ENCODE measurements at places on chromosomes 6 and 20.

GRCh38 chr20:2751347-2751877, 49.0 kb downstream of the CPXM1 start:
- no peak for DNase-seq

DNA sequence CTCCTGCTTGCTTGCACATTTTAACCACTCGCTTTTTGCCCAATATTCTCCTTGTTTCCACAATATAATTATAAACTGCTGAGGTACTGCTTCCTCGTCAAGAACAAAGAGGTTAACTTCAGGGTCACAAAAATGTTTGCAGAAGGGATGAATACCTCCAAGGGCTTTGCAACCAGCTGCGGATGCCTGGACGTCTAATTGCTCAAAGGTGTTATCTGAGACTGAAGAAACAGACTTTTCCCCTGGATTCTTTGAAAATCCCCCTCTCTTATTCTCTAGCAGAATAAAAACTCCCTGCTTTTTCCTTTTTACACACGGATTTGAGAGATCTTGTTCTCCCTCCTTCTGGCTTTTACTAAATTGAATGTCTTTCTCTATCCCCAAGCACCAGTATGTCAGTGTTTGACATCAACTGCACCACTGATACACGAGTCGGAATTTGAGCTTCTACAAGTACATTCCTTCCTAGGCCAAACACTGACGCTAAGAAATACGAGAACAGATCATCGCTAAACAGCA, 336 bp upstream of the SMPDL3A start:
- no peak for DNase-seq

DNA sequence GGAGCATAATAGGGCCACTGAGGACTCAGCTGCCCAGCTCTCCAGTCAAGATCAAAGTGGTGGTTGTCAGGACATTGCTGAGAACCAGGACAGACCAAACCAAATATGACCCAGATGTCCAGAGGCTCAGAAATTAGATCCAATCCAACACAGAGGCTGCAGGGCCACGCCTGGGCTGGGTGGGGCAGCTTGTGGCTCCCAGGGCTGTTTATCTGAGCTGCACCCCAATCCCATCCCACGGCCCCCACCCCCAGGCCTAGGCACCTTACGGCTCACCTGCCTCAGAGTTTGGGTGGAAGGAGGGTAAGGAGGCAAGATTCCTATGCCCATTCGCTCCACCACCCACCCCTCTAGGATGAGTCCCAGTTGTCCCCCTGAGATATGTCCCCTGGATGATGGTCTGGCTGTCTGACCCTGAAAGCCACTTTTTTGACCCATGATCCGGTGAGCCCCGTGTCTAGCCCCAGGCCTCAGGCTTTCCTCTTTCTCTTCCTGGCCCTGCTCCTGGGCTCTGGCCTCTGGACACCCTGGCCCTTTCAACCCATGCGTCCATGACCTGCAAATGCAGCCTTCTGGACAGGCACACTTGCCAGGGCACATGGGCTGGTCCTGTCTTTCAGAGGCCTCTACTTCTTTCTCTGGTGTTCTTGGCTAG, 40.0 kb downstream of the CPXM1 start:
- DNase-seq: no peak

GRCh38 chr6:13762611-13763441, 51.2 kb upstream of the RANBP9 start:
- no peak for DNase-seq

DNA sequence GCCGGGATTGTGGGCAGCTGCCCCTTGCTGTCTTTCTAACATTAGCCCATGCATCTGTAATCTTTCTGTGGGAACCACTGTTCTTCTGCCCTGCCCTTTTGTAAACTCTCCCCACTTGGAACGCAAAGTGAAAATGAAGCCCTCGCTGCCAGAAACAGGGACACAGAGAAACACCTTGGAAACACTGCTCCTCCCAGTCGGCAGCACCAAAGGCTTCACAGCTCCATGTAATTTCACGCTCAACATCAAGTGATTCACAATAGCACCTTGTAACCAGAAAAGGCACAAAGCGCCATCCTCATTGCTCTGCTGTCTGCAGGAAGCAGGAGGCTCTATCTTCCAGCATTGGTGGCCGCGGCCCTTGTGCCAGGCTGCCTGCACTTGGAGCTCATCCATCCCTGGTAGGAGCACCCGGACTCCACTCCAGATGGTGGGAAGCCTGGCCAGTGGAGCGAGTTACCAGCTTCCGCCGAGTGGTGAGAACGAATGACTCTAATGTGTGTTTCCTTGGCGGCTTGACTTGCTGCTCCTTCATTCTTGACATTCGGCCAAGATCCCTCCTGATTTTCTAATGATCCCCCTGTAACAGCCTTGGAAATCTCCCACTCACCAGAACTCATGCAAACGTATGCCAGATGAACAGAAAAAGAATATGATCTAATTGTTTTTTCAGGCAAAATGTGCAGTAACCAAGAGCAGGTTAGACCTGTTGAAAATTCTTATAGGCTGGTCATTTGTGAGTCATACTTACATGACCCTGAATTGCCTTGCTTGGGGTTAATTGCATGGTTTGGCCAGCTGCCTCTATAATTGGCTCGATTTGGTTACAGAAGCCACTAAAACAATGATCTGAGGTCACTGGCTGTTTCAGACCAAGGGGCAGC, 169.1 kb upstream of the CDYL start:
- DNase-seq: no peak
